Activated CD4-positive, alpha-beta memory T cell treated with anti-CD3 and anti-CD28 coated beads, Interleukin-2, amount 10 ng/mL, durations not matched to agents 7 days and 5 days (primary cell): ENCODE measurements at places on chromosomes 2 and 18. TPM values are rescaled to one million over a fixed set of nuclear protein-coding genes. Genes with fewer than 3 reads are reported as not detected.

DNA sequence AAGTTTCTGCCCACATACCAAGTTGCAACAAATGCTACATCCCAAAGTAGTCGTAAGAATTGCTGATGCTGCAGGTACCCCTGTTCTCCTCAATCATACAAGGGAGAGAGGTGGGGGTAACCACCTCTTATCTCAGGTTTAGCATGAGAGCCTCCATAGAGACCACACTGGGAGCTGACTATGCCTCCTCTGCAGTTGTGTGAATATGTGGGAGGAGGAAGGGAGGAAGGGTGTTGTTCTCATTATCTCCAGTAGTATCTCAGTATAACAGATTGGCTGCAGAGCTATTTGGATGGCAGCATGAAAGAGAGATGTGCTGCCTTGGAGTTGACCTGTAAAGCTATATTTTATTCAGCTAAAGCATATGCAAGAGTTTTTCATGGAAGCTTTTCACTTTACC is 690.7 kb downstream of the KCNJ3 start:
- DNase-seq = no peak

GRCh38 chr2:240401308-240401707 is 34.2 kb upstream of the GPC1 start:
- DNase-seq = no peak

DNA sequence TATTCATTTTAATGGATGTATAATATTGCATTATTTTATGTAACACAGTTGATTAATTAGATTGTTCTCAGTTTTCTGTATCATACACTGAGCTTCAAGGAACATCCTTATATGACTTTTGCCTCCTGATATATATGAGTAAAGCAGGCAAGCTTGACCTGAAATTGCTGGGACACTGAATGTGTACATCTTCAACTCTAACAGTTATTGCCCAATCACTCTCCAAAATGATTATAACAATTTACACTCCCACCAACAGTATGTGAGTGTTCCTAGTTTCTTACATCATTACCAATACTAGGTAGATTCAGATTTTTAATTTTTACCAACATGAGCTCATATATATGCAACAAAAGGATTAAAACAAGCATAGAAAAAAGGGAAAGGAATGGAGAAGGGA is 379.4 kb downstream of the SETBP1 start:
- no peak for DNase-seq

DNA sequence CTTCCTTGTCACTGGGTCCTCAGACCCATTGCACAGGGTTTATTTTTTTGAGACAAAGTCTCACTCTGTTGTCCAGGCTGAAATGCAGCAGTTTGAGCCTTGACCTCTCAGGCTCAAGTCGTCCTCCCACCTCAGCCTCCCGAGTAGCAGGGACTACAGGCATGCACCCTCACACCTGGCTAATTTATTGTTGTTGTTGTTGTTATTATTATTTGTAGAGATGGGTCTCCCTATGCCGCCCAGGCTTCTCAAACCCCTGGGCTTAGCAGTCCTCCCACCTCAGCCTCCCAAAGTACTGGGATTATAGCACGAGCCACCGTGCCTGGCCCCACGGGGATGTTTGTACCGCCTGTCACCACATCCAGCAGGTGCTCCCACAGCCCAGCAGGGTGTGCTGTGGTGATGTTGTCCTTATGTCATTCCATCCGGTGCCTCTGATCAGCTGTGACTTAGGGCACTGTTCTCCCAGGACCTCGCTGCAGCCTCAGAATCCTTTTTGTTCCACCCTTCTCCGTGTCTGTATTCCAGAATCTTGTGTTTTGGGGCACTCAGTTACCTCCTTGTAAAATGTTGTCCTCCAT is 182.3 kb downstream of the INO80D start:
- DNase-seq = no peak

DNA sequence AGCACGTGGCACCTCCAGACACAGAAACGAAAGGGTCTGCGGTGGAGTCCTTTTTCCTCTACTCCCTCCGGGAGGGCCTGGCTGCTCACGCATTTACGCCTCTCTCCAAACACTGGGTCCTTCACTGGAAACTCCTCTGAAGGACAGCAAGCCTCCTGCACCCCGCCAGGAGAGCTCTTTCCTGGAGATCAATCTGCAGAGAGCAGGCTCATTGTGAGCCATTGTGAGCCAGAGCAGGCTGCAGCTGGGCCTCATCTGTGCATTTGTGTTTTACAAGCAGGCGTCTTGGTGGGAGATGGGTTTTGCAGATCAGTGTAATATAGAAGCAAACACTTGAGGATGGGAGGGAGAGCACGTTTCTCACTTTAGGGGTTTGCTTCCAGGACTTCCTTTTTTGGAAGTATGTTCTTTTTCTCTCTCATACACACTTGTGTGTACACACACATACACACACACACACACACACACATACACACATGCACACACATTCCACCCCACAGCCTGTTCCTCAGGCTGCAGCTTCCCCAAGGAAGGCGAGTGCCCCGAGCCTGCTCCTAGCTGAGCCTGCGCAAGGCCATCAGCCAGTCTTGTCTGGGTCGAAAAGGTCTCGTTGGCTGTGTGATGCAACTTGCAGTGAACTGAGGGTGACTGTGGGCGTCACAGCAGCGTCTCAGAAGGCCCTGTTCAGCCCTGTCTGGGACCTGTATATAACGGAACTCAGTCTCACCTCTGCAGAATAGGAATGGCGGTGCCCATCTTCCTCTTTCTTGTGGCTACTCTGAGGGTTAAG is 163.5 kb downstream of the GLI2 start:
- no peak for DNase-seq

GRCh38 chr2:20476950-20477349 is 30.1 kb downstream of the RHOB start:
- DNase-seq = no peak

- no peak for DNase-seq
Observed at GRCh38 chr2:8242739-8243138, 439.1 kb upstream of the ID2 start.

DNA sequence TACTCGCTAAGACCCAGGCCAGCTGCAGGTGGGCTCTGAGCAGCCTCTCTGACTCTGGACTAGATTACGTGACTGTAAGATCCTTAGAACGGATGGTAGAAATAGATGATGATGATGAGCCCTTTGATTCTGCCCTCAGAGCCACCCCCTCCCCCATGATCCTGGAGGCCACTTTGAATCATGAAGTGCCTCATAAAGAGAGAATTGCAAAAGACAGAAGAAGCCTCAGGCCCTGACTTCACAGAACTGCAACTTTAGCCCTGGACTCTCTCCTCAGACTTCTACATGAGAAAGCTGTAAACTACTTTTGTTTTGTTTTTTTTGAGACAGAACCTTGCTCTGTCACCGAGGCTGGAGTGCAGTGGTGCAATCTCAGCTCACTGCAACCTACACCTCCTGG is 15.4 kb upstream of the TET3 start:
- no peak for DNase-seq

DNA sequence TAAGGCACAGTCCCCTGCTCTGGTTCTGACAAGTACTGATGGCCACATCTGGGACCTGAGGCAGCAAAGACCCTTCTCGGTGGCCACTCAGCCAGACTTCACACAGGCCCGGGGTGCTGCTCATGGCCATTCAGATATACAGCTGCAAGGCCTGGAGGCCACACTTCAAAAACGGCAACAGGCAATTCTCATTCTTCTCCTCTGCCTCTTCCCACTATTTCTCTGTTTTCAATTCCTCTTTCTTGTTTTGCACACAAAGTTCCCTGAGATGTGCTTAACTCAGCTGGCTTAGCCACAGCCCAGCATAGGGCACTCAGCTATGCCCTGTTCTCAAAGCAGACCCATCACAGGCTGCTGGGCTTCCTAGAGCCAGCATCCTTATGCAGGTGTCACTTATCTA is 29.9 kb downstream of the PTPN18 start:
- no peak for DNase-seq

DNA sequence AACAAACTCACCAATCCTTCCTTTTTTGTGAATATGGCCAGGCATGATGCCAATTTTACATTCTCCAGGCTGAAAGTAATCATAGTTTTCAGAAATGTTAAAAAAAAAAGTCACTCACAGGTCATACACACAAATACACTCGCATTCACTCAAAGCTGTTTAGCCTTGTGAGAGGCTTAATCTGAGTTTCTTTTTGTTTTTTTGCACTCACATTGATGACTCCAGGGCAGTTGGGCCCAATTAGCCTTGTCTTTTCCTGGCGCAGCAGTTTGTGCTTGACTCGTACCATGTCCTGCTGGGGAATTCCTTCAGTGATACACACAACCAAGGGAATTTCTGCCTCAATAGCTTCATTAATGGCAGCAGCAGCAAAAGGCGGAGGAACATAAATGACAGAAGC is 18.0 kb downstream of the SUCLG1 start:
- DNase-seq = no peak

DNA sequence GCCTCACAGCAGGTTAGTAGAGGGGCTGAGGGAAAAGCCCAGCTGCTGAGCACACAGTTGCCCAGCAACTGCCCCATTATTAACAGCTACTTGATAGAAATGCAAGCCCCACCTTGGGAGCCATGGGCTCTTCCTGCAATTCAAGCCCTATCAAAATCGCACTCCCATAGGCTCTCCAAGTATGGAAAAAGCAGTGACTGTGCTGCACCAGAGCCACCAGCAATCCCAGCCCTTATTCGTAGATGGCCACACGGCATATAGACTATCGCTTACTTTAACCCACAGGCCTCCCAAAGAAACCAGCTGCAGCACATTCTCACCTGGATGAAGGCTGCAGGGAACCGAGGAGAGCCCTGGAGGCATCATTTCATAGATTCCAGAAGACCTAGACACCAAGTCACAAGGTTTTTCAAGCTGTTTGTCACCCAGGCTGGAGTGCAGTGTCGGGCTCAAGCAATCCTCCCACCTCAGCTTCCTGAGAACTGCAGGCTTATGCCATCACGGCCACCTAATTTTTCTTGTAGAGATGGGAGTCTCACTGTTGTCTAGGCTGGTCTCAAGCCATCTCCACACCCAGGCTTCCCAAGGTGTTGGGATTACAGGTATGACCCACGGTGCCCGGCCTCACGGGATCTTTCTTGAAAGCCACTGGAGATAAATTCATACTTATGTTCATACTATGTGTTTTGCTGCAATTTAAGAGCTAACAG is 11.3 kb downstream of the NCL start:
- no peak for DNase-seq

DNA sequence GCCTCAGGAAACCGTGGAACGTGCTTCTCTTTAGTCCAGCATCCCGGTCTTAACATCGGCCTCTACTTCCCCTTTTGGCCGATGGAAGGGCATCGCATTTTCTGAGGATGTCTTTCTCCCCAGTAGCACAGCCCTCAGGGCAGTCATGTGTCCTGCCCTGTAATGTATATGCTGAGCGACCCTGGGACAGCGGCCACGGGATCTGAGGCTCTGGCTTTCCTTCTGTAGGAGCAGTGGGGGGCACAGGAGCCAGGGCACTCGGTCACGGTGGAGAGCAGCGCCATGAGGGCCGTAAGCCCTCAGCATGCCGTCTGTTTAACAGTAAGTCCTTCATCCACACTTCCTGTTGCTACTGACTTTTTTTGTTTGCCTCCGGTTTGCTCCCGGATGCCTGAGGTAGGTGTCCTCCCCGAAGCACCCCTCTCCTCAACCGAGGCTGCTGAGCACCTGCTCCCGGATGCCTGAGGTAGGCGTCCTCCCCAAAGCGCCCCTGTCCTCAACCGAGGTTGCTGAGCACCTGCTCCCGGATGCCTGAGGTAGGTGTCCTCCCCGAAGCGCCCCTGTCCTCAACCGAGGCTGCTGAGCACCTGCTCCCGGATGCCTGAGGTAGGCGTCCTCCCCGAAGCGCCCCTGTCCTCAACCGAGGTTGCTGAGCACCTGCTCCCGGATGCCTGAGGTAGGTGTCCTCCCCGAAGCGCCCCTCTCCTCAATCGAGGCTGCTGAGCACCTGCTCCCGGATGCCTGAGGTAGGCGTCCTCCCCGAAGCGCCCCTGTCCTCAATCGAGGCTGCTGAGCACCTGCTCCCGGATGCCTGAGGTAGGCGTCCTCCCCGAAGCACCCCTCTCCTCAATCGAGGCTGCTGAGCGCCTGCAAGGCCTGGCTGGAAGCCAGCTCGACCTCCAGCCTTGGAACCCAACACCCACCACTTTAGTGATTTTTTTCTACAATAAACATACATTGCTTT is 169.3 kb downstream of the HDAC4 start:
- peak; percentile 29 for DNase-seq

KCNJ3 gene
- not detected for total RNA-seq

SERPINB4 gene
- total RNA-seq = not detected

ALPP gene
- not detected for total RNA-seq

DNAH7 gene
- not detected for total RNA-seq

LCT gene
- total RNA-seq = 0.13 TPM

ASAP2 gene
- 0.71 TPM for total RNA-seq
